NCI-H446 treated with DMSO at 0.1 percent for 48 hours (cell line): ENCODE measurements at places on chromosomes 6 and 20.
A peak's percentile ranks its signal among the peaks of the same experiment; 100 is the strongest.

GRCh38 chr6:71402096-71402495, 113.5 kb downstream of the OGFRL1 start:
- no peak for DNase-seq

DNA sequence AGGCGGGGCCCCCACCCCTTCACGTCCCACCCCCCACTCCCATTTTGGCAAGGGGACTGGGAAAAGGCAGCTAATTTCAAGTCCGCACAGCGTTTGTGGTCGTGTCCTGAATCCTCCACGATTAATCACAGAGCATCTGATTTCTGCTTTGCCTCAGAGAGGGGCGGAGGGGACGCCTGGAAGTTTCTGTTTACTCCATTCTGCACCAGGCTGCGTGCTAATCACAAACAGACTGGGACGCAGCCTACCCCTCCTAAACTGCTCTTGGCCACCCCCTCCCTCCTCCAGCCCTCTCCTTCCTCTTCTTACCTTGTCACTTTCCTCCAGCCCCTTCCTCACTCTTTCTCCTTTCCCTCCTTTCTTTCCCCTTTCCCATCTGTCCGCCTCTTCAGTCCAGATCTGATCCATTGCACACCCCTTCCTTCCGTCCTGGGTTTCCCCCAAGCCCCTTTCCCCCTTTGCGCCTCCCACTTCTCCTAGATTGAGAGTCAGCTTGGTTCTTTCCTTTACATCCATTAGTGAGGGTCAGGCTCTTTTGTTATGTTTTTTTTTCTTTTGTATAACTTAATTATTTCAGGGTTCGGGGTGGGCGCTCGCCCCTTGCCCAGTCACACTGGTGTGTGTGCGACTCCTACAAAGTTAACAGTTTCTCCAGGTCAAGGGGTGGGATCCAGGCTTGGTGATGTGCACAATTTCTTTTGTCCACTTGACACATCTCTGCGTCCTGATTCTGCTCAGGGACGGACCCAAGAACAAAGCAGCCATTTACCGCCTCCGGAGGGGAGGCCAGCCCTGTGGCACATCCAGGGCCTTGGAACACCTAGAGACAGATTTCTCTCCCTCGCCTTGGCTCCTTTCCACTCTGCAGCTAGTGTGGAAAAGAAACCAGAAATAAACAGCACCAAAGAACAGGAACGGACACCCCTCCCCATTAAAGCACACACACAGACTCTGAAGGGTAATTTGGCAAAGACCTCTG, 520 bp upstream of the RIPOR3 start:
- DNase-seq, result no peak

GRCh38 chr6:169931261-169931660, 179.8 kb downstream of the ERMARD start:
- no peak for DNase-seq

DNA sequence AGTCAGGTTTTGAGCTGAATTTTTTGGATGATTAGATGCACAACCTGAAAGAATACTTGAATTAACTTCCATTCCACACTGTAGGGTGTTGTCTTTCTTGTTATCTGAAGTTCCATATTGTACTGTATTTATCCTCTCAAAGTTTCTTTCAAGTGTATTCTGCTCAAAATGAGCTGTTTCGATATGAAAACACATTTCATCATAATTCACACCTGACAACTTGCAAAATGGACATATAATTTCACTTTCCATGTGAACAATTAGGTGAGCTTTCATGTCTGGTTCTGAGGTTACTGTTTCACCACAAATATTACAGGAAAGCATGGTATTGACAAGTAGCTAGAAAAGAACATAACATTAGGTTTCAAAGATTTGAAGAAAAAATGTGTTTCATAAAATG, 1.7 kb downstream of the ZUP1 start:
- no peak for DNase-seq

DNA sequence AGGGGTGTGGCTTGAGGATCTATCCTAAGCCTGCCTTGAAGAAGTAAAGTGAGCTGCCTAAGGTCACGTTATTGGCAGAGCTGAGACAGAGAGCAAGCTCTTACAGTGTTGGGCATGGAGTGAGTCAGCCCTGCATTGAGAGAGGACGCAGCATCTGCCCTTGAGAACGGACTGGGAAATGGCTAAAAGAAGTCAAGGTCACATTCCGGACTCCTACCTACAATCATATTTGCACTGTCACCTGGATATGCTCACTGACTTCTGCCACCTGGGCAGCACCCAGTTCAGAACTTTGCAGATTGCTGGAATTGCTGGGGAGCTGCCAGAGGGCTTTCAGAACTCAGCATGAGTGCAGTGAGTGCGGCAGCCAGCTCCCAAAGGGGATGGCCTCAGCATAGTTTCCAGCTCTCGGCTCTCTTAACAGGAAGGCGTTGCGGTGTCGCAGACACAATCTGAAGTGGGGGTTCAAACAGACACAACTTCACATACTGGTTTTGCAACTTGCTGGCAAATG, 199.3 kb upstream of the SGK1 start:
- peak; percentile 53 for DNase-seq

DNA sequence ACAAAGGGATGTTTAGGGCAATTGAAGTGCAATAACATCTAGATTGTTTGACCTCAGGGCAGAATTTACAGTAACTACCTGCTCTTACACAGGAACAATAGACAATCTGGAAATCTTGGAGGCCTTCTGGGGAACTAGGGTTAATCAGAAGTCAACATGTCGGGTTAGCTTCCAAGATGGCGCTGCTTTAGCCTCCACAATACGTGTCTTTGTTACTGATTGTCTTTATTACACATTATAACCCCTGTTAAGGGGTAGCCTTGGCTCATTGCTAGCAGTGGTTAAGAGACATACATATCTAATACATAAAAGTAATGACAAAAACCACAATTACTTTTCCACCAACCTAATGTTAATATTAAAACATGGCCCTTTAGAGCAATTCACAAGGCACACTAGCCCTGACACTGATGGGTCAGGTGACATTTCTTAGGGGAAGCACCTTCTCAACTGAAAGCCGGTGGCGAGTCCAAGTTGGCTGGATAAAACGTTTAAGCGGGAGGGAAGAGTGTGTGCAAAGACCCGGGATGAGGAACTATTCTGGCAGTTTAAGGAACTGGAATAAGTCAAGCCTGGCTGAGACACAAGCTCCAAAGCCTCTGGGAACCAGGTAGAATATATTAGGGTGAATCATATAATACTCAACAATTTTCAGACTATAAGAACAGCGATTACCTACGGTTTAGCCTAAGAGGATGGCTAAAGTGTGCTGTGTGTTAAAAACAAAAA, 236.9 kb downstream of the BCAS1 start:
- DNase-seq, result no peak

DNA sequence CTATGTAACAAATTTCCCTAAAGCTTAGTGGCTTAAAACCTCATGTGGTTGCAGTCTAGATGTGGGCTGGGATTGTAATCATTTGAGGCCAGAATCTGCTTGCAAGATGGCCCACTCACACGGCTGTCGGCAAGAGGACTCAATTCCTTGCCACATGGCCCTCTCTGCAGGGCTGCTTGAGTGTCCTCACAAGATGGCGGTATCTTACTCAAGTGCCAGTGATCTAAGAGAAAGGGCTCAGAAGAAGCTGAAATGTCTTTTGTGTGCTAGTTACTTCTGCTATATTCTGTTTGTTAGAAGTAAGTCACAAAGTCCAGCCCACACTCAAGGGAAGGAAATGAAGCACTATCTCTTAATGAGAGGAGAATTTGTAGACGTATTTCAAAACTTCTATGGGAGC, 47.1 kb upstream of the PMEPA1 start:
- no peak for DNase-seq

DNA sequence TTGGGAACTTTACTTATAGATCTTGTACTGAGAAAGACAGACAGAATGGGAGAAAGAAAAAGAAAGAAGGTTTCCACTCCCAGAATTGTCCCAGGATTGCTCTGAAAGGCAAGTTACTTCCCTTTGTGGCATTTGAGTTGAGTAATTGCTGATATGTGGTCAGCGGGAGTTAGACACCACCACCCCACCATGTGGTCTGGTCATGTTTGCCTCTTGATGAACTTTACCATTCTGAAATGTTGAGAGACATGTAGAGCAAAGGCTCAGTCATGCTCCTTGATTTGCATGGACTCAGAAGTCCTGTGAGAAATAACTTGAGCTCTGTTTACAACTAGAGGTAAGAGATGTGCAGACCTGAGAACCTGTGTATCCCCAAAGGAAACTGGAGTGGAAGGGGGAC, 17.1 kb downstream of the TCF21 start:
- no peak for DNase-seq

- no peak for DNase-seq
Observed at GRCh38 chr20:43870484-43870883, 44.2 kb upstream of the TOX2 start.

- DNase-seq, result no peak
Observed at GRCh38 chr20:41230136-41230535, 87.4 kb downstream of the ZHX3 start.

DNA sequence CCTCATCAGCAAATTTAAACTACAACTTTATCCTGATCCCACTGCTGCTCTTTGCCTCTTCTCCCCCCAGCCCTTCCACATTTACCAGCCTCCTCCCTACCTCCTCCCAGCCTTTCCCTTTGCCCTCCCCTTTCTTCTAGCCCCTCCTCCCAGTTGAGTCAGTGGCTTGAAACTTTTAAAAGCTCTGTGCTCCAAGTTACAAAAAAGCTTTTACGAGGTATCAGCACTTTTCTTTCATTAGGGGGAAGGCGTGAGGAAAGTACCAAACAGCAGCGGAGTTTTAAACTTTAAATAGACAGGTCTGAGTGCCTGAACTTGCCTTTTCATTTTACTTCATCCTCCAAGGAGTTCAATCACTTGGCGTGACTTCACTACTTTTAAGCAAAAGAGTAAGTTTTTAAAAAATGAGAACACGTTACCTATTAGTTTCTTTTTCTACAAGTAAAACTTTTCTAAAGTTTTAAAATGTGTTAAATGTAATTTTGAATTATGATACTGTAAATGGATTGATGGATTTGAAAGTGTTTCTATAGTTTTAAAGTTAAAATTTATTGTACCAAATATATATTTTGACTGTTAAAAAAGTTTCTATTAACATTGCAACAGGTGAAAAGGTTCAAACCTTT, at the start of gene GJA1:
Gene GJA1, plus strand, starts transcription at position 203 of the 626 bp plus-strand sequence. CDS start 11,202 bp downstream, outside the sequence.
- no peak for DNase-seq

- DNase-seq, result no peak
Observed at GRCh38 chr20:4724459-4725262, 3.0 kb downstream of the PRND start.

- no peak for DNase-seq
Observed at GRCh38 chr20:25258476-25258805, 10.6 kb downstream of the PYGB start.

GRCh38 chr6:89372506-89372901, 20.0 kb upstream of the UBE2J1 start:
- no peak for DNase-seq

DNA sequence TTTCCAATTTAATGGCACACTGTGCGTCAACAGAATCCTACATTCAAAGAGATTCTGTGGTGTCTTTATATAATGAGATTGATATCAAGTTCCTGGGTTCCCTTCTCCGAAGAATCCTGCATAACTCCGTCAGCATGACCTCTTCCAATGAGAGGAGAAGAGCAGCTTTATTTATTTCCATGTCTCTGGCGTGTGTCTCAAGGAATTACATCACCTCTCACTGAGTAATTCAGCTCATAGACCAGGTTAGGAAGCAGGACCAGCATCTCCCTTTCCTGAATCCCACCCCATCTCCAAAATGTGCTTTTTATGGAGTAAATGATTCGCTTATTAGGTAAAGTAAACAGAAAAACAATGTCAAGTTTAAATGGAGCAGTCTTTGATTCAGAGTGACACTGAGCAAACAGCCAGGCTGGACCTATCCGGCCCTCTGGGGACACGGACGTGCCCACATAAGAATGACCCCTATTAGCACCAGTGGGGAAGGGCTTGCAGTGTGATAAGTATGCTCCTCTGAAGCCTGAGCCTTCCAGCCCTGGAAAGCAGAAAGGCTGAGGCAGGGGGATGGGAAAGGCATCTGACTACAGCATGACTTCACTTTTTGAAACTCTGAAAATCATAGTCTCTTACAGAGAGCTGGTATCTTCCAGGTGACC, 165.2 kb downstream of the CLIC5 start:
- no peak for DNase-seq

DNA sequence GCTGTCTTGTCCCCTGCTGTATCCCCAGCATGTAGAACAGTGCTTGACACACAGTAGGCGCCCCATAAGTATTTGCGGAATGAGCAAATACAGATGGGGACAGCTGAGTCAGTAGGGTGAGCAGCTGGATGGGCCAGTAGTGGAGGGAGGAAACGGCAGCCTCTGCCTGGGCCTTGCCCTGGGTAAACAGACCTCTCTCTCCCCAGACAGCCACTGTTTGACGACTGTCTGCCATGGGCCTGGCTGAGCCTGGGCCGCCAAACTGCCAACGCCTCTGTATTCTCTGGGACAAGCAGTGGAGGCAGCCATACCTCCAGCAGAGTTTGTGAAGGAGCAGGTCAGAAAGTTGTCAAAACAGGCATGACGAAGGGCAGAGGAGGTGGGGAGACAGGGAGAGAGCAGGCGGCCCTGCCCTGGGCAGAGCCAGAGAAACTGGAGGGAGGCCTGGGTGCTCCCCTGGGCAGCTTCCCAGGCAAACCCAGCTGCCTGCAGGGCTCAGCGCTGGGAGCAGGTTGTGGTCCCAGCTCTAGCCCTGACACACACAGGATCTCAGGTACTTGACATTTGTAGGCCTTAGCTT, 15.2 kb downstream of the HNF4A start:
- no peak for DNase-seq

GRCh38 chr6:43368259-43369160, 937 bp downstream of the ZNF318 start:
- DNase-seq, result no peak

DNA sequence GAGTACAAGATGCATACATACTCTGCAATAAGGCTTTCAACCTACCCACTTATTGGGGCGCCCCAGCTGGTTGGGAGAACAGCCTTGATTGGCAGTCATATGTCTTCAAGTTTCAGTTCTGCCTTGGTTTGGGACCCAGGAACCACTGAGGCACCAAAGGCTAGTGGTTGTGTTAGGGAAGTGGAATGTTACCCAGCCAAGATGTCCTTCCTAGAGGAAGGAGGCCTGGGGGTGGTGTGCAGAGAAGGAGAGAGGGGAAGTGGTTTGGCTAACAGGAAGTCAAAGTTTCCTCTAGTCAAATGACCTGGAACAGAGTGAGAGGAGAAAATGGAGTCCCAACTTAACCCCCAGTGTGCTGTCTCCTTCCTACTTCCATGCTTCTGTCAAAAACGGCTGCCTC, 59.4 kb downstream of the CD164 start:
- no peak for DNase-seq

GRCh38 chr20:3223651-3223993, 14.3 kb downstream of the ITPA start:
- DNase-seq, result no peak
